Smooth muscle cell of the pulmonary artery (primary cell): ENCODE measurements at places on chromosomes 5 and 9. TPM values are rescaled to one million over a fixed set of nuclear protein-coding genes. Genes with fewer than 3 reads are reported as not detected.

Gene AIF1L
- total RNA-seq: 0.46 and 1.2 TPM in 2 replicates

Gene IRX2
- 0.69 and 1.8 TPM in 2 replicates for total RNA-seq

Gene ISL1
- total RNA-seq: 0.03 and 0.20 TPM in 2 replicates

Gene MLLT3
- total RNA-seq: 20.0 and 31.8 TPM in 2 replicates

Gene PCDHA13
- total RNA-seq: 0.10 and 0.20 TPM in 2 replicates

Gene FCN1
- total RNA-seq: not detected in 2 replicates

Gene FSTL4
- 0.07 TPM in 1 of 2 replicates, not detected in the other for total RNA-seq

Gene INSL6
- total RNA-seq: not detected in 2 replicates
